ENCODE measurements at places on chromosomes 5 and 9. TPM values are rescaled to one million over a fixed set of nuclear protein-coding genes. Genes with fewer than 3 reads are reported as not detected.

DNA sequence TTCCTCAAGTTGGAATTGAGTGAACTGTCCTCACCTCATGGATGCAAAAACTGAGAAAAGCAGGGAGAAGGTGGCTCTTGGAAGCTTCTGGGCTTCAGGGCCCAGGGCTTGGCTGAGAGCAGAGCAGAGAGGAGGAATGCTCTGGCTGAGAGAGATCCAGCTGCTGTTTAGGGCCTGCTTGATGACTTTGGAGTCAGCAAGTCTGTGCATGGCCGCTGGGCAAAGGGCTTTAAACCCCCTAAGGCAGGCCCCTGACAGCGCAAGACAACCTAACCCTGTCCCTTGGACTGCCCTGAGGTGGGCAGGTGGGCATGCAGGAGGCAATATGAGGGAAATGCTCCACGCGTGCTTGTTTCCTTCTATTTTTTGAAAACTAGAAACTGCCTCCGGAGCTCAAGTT lies 8.6 kb downstream of the STC2 start:
- no peak for DNase-seq

DNA sequence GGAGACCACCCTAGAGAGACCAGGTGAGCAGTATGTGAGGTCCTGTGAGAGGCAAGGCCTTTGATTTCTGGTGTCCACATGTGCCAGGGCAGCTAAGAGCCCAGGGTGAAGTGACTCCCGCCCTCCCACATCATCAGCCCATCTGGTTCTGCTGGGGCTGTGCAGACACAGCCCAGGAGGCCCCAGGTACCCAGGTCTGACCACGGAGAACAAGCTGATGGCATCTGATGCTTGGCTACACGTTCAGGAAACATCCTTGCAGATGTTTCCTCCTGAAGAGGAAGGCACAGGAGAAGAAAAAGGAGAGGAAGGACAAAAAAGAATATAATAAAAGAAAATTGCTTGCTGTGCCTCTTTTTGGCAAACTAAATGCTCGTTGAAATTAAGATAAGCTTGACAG lies 225.8 kb downstream of the PAX5 start:
- no peak for DNase-seq

GRCh38 chr9:110027671-110028081 lies 180.3 kb downstream of the C9orf152 start:
- DNase-seq: no peak

- no peak for DNase-seq
These were observed 12.6 kb upstream of the C5orf46 start for GRCh38 chr5:147918899-147919298.

Gene PLPPR1
- not detected for total RNA-seq

Measured in activated naive CD8-positive, alpha-beta T cell treated with anti-CD3 and anti-CD28 coated beads for 36 hours (primary cell).